ENCODE measurements at places on chromosomes 1 and 21.
A peak's percentile ranks its signal among the peaks of the same experiment; 100 is the strongest.

DNA sequence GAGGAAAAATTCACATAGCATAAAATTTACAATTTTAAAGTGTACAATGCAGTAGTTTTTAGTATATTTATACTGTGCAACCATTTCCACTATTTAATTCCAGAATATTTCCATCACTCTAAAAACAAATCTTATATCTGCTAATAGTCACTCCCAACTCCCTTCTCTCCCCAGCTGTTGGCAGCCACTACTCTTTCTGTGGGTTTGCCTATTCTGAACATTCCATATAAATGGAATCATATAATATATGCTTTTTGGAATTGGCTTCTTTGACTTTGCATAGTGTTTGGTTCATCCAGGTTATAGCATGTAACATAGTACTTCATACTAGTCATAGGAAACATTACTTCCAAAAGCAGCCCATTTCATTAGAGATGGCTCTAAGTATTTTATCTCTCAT, 25.0 kb upstream of the TMEM39B start:
- no peak for DNase-seq

DNA sequence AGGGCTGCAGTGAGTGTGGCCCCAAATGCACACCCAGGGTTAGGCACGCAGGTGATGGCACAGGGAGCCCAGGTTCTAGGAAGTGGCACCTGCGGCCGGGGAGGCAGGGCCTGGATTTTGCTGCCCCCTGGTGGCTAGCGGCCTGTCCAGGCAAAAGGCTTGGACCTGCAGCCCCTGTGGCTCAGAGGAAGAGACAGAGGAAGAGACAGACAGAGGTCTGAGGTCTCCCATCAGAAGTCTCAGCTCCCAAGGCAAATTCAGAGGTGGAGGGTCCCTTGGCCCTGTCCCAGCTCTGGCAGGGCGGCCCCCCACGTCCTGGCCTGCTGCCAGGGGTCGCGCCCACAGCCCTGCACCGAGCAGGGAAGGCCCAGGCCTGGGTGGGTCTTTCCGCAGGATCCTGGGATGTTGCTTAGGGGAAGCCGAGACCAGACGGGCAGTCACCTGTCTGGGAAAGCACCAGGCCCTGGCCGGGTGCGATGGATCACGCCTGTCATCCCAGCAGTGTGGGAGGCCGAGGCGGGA, 8.0 kb upstream of the TNFRSF14 start:
- DNase-seq: peak; percentile 64

GRCh38 chr1:200380589-200381021, 29.2 kb downstream of the ZNF281 start:
- no peak for DNase-seq

GRCh38 chr1:111197598-111198284, 2.7 kb downstream of the DENND2D start:
- no peak for DNase-seq

DNA sequence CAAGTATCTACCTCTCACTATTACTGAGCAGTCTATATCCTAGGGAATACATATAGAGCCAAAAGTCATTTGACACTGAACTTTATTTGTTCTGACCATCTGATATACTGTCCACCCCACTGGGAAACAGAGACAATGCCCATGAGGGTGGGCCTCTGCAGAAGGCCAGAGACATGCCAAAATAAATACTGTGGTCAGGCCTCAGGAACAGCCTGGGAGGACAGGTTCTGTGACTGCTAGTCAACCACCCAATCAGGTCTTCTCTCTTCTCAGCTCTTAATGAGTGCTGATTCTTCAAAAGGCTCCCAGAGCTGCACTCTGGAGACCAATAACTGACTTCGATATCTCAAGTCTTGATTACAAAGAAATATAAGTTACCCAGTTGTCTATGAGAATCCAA, 5.5 kb upstream of the ANKRD35 start:
- no peak for DNase-seq

DNA sequence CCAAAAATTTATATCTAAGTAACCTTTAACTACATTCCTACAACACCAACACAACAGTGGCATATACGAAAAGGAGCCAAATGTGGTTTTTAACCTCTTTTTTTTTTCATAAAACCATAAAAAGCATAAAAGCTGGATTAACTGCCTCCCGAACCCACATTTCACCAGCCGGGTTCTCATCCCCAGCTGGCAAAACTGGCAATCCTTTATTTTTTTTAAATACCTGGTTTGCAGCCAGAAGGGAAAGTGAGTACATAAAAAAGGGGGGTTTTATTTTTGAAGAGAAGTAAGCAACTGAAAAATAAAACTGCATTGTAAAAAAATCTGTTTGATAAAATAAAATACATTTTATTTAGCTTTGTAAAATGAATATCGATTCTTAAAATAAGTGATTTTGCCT, 295.4 kb downstream of the AKT3 start:
- no peak for DNase-seq

- no peak for DNase-seq
Observed at GRCh38 chr1:34863501-34863900, 4.0 kb upstream of the SMIM12 start.

Data from left renal cortex interstitium (tissue), 4 donors.